Stimulated activated CD4-positive, alpha-beta T cell treated with anti-CD3 and anti-CD28 coated beads, Interleukin-12 subunit alpha, Interleukin-12 subunit beta, amount 100 ng/mL, for 24 hours (primary cell): ENCODE measurements at places on chromosomes 3 and 15.

DNA sequence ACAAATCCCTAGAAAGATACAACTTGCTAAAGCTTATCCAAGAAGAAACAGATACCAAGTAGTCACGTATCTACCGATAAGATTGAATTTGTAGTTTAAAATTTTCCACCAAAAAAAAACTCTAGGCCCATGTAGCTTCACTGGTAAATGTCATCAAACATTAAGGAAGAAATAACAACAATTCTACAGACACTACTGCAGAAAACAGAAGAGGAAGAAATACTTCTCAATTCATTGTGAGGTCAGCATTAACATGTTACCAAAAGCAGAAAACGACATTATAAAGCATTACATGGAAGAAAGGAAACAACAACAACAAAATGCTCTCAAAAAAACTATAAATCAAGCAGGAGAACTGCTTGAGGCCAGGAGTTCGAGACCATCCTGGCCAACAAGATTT is 27.5 kb upstream of the TM4SF19 start:
- no peak for DNase-seq

GRCh38 chr15:50210462-50211157 is 28.6 kb downstream of the SLC27A2 start:
- no peak for DNase-seq

DNA sequence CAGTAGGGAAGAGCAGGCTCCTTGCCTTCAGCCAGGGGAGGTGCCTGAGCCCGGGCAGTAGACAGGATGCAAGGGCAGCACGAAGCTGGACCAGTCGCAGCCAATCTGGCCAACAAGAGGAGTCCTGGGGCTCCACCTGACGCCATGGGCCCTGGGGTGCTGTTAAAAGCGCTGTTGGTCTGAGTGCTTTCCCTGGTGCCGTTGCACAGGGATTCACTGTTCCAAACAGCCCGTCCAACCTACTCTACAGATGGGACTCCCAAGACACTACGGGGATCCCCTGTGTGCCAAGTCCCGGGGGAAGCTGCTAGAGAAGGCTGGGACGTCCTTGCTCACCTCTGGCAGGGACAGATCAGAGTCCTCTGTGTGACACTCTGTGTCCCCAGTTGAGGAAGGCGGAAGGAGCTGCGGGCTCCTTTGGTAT is 632 bp downstream of the CTSH start:
- no peak for DNase-seq

GRCh38 chr3:171677706-171678105 is 132.6 kb downstream of the PLD1 start:
- DNase-seq: no peak

- DNase-seq: no peak
These were observed 415.0 kb downstream of the PDCD6IP start for GRCh38 chr3:34213478-34213877.

- no peak for DNase-seq
These were observed 549.5 kb upstream of the GOLIM4 start for GRCh38 chr3:168645180-168645579.

- no peak for DNase-seq
These were observed 206.1 kb upstream of the PROK2 start for GRCh38 chr3:71991046-71991445.

DNA sequence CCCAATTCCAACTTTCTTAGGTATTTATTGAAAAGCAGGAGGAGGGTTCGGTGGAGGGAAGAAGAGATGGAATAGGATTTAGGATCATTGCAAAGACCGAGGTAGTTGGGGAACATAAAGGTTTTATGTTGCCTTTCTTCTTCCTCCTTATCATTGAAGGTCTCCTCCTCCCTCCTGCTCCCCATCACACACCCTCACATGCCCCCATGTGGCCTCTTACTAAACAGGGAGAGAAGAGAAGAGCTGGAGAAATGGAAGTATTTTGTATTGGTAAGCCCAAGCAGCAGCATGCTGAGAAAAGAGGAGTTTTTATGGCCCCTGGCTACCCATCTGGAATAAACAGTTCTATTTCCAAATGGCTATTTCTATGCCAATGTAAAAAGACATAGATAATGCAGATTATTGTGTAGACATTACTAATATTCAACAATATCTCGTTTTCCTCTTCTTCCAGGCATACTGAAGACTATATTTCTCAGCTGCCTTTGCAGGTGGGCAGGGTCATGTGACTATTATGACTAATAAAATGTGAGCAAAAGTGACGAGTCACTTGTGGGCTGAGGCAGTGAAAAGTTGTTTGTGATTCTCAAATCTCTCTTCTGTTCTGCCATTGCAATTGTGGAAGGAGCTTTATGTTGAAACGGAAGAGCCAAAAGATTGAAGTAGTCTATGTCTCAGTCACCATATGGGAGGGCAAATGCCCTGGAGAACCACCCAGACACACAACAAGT is 5.2 kb upstream of the GPR176 start:
- no peak for DNase-seq

DNA sequence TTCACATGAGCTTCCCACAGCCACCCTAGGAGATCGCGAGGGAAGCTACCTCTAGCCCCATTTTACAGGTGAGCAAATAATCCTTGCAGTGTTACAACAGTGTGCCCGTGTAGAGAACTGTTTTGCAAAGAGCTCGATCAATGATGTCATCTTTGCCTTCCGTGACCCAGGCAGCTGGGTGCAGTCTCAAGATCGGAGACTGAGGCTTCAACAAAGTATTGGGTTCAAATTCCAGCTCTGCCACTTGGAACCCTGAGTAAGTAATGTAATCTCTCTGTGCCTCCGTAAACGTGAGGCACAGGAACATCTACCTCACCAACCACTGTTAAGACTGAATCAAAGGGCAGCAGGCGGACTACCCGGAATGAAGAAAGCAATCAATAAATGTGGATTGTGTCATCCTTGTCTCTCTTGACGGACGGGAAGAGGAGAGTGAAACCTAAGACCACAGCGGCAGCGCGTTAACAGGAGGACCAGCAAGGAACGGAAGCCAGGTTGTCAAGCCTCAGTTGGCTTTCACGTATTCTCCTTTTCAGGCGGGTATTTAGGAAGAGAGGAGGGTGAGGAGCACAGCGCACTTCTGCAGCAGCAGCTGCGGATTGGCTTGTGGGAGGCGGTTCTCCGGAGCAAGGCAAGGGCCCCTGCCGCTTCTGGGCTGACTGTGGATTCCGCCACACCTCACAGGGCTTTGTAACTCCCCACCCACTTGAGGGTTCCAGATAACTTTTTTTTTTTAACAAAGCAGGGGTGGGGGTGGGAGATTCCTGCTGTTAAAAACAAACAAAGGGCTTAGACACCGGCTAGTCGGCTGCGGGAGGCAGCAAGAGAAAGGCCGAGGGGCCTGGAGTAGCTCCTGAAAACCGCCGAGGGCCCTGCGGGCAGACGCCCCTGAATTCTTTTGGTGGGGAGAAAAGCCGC is 1.5 kb upstream of the SMAD3 start:
- no peak for DNase-seq

- DNase-seq: no peak
These were observed 6.1 kb downstream of the GRAMD1C start for GRCh38 chr3:113844622-113845222.

GRCh38 chr3:129239991-129240390 is 9.4 kb upstream of the COPG1 start:
- DNase-seq: no peak

DNA sequence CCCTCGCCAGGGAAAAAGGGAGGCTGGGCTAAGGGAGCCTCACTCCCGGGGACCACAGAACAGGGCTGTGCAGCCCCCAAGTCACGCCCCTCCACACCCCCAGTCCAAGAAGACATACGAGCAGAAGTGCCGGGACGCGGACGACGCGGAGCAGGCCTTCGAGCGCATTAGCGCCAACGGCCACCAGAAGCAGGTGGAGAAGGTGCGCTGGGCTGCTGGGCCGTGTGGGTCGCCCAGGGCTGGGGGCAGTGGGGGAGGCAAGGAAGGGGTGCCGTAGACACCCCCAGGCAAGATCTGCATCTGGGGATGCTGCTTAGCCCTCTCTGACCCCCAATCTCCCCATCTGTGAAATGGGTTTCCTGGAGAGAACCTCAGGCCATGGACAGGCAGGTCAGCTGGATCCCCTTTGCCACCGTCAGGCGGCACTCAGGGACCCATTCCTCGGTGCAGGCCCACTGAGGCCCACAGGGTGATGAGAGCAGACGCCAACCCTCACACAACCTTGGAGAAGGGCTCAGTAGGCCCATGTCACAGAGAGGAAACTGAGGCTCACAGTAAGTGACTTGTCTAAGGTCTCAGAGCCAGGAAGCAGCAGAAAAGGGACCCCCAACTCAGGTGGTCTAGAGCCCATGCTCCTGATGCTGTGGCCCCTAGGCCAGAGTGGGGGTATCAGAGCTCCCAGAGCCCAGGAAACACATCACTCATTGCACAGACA is 33.7 kb downstream of the PSTPIP1 start:
- DNase-seq: no peak

DNA sequence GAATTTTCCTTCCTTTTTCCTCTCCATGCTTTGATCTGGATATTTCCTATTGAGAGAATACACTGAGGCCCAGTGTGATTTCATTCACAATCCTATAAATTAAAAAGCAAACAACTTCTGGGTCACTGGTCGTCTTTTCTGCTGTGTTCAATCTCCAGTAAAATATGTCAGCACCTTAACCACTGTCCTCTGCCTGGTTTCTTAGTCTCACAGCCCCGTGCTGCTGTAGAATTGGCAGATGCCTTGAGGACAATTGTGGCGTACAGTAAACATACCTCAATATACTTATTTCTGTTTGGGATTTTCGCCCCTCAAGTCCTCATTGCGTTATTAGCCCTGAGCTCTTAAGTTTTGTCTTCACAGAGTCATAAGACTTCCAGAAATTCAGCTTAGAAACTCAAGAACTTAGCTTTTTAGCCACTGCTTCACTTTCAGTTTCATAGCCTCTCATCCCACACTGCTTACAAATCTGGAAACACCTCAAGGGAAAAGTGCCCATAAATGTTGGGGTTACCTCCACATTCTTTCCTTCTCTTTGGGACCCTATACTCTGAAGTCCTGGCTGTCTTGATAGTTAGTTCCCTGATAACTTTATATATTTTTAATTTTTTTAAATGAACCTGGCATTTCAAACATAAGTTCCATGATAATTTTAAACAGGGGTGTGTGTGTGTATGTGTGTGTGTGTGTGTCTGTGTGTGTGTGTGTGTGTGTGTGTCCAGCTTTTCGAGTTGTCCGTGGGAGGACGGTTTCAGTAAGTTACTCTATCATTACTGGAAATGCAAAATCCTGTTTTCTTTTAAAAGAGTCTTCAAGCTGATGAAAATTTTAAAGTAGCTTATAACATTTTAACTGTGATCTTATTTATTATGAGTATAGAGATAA is 238.4 kb upstream of the CTDSPL start:
- DNase-seq: no peak

DNA sequence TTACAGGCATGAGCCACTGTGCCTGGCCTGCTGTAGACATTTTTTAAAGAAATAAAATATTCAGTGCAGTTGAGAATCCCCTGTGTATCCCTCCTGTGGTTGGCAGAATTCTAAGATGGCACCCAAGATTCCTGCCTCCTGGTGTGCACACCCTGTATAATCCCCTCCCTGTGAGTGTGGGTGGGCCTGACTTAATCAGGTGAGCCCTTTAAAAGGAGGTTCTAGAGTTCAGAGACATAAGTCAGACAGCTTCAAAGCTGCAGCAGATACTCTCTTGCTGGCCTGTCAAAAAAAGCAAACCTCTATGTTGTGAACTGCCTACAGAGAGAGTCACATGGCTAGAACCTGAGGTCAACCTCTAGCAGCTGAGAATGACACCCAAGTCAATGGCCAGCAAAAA is 7.0 kb upstream of the VIPR1 start:
- DNase-seq: no peak

DNA sequence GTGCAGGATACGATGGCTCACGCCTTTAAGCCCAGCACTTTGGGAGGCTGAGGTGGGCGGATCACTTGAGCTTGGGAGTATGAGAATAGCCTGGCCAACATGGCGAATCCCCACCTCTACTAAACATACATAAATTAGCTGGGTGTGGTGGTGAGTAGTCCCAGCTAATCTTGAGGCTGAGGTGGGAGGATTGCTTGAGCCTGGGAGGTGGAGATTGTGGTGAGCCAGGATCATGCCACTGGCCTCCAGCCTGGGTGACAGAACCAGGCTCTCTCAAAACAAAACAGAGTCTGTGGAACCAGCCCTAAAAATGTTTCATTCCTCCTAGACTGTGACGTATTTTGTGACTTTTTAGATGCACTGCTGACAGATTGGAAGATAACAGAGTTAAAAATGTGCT is 34.3 kb upstream of the RAD51 start:
- DNase-seq: no peak

- DNase-seq: no peak
These were observed 212.6 kb downstream of the CDIN1 start for GRCh38 chr15:36791844-36792571.

DNA sequence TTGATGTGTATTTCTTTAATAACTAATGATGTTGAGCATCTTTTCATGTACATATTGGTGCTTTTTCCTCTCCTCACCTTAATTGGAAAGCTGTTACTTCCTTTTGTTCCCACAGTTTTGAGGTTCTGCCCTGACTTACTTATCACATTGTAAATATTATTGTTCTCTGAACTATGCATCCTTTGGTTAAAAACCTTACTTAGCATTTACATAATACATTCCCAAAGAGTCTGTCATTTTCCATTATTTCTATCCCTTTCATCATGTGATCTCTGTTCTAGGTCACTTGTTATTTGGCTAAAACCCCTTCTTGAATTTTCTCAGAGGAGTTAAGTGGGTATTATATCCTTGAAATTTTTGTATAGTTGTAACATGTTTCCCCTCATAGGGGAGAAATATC is 33.0 kb downstream of the SLC12A6 start:
- DNase-seq: no peak

DNA sequence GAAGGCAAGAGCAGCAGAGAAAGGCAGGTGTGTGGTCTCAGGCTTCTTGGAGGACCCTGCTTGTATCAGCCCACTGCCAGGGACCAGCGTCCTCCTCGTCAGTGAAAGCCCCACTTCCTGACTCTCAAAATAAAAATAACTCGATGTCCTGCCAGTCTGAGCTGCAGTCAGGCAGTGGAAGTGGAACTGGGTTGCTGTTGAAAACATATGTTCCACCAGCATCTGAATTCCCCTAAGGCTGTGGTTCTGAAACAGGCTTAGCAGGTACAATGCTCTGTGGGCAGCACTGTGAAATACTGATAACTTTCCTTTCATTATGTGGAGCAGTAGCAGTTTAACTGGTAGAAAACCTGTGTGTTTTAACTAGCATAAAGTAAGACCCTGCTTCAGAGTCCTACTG is 121.6 kb upstream of the EIF1B start:
- DNase-seq: no peak

GRCh38 chr3:124691599-124691998 is 38.7 kb upstream of the UMPS start:
- DNase-seq: no peak

DNA sequence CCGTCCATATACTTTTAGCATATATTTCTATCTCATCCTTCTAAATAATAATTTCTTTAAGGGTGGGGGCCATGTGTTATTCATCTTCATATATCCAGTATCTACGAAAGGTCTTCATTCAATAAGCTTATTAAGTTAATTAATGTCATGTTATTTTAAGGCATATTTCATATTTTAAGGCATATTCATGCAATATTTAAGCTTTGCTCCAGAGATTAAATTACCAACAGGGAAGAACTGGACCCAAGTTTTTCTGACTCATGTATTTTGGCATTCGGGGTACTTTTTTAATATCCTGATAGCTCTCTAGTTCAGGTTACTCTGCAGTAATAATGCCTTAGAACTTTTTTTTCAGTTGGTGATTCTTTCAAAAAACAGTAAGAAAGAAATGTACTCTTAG is 27.4 kb downstream of the PHC3 start:
- no peak for DNase-seq

- no peak for DNase-seq
These were observed 5.2 kb downstream of the GCSAM start for GRCh38 chr3:112127522-112128494.

- no peak for DNase-seq
These were observed 9.0 kb downstream of the SSUH2 start for GRCh38 chr3:8635631-8636030.
